ENCODE measurements at places on chromosomes 7 and 10. TPM values are rescaled to one million over a fixed set of nuclear protein-coding genes. Genes with fewer than 3 reads are reported as not detected.

Gene ACTR1A
- 196 TPM for total RNA-seq

Gene FOXI2
- not detected for total RNA-seq

Gene GATA3
- 0.29 TPM for total RNA-seq

Gene CRYGN
- total RNA-seq = not detected

Gene ENO4
- total RNA-seq = 0.58 TPM

Gene CRHR2
- not detected for total RNA-seq

Gene GRB10
- 22.0 TPM for total RNA-seq

Gene C1QL3
- not detected for total RNA-seq

Gene VAX1
- total RNA-seq = not detected

Gene MOGAT3
- not detected for total RNA-seq

Gene OR2A1
- not detected for total RNA-seq

Gene KIF11
- total RNA-seq = 25.3 TPM

Gene DDX21
- total RNA-seq = 45.6 TPM

Gene CTAGE6
- total RNA-seq = 0.35 TPM

Gene ADRB1
- not detected for total RNA-seq

Gene SLC13A4
- not detected for total RNA-seq

Measured in myometrial cell (primary cell).